ENCODE measurements at places on chromosomes 16 and 17.

GRCh38 chr17:33164169-33164881, 128.8 kb downstream of the ASIC2 start:
- peak; percentile 56 for DNase-seq

GRCh38 chr17:49787884-49788477, 500 bp upstream of the KAT7 start:
- DNase-seq: no peak

GRCh38 chr17:63274146-63274545, 172.0 kb downstream of the CYB561 start:
- peak; percentile 37 for DNase-seq

DNA sequence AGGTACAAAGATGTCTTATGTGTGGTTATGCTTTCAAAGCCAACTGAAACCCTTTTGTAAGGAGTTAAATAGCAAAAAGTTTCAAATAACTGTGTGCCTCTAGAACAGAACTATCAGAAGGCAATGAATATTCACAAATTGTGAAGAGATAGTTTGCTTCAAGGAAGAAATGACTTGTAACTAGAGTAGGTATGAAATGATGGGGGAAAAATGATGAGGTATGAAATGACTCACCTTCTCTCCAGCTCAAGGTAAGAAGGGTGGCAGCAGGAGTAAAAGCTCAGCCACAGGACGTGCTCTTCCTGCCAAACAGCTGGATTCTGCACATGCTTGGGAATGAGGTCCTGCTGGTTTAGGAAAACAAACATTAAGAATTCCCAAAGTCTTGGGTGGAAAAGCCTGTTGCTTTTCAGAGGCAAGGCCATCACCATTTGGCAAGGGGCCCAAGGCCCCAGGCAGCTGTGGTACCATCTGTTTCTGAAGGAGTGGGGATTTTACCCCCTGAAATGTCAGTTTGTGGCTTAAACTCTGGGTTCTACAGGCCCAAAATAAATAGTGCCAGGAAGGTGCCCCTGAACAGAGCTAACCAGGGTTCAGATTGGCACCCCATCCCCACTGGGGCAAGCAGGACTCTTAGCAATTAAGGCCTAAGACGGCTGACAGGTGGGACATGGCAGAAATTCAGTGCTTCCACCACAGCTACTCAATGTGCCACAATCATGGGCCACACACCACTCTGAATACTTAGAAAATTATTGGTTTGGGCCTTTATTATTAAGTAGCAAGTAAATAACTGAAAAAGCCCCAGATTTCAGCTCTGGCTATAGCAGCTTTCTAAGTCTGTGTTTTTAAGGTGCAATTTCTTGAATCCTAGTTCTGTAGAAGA, 13.3 kb downstream of the HERPUD1 start:
- DNase-seq: no peak

GRCh38 chr17:76462556-76463290, 4.7 kb upstream of the AANAT start:
- no peak for DNase-seq

Data from AG20443 (cell line).